ENCODE measurements at places on chromosomes 16 and 17. TPM values are rescaled to one million over a fixed set of nuclear protein-coding genes. Genes with fewer than 3 reads are reported as not detected.

DNA sequence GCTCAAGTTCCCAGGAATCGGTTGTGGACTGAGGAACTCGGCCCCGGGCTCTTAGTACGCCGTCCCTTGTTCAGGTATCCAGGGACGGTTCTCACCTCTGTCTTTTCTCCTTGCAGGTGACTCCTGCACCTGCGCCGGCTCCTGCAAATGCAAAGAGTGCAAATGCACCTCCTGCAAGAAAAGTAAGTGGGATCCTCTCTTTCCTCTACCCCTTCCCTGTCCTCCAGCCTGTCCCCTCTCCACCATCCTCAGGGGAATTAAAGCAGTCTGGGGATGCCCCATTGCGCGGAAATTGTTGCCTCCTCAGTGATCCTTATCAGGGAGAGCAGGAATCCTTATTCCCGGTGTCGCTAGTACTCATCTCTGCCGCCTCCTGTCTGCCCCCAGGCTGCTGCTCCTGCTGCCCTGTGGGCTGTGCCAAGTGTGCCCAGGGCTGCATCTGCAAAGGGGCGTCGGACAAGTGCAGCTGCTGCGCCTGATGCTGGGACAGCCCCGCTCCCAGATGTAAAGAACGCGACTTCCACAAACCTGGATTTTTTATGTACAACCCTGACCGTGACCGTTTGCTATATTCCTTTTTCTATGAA lies 585 bp downstream of the MT2A start:
- peak; percentile 47 for DNase-seq

Gene CRHR1
- not detected for total RNA-seq

Gene MSLN
- not detected for total RNA-seq

DNA sequence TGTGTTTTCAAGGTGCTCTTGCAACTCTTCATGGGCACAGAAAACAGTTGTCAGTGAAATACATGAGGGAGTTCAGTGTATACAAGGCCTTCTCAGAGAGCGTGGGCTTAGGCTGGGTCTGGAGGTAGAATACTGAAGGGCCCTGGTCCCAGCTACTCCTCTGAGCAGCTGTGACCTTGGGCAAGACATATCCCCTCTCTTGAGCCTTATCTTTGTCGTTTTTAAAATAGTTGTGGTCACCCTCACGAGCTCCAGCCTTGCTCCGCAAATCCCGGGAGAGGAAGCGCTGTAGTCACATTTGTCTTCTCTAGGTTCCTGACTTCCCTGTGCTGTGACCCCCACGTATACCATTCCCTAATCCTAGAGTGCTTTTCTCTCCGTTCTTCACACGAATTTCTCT lies 3.6 kb downstream of the ZNRF1 start:
- no peak for DNase-seq

GRCh38 chr16:48235556-48236136 lies 8.5 kb upstream of the LONP2 start:
- DNase-seq = no peak

Gene ELMO3
- 9.4 TPM for total RNA-seq

DNA sequence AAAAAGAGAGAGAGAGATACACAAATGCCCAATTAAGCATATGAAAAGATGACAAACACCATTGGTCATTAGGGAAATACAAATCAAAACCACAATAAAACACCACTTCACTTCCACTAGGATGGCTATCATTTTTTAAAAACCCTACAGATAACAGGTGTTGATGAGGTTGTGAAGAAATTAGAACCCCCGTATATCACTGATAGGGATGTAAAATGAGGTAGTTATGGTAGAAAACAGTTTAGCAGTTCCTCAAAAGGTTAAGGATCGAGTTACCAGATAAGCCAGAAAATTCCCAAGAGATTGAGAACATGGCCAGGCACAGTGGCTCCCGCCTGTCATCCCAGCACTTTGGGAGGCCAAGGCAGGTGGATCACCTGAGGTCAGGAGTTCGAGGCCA lies 2.8 kb downstream of the P2RX5 start:
- no peak for DNase-seq

Gene ABCC12
- not detected for total RNA-seq

DNA sequence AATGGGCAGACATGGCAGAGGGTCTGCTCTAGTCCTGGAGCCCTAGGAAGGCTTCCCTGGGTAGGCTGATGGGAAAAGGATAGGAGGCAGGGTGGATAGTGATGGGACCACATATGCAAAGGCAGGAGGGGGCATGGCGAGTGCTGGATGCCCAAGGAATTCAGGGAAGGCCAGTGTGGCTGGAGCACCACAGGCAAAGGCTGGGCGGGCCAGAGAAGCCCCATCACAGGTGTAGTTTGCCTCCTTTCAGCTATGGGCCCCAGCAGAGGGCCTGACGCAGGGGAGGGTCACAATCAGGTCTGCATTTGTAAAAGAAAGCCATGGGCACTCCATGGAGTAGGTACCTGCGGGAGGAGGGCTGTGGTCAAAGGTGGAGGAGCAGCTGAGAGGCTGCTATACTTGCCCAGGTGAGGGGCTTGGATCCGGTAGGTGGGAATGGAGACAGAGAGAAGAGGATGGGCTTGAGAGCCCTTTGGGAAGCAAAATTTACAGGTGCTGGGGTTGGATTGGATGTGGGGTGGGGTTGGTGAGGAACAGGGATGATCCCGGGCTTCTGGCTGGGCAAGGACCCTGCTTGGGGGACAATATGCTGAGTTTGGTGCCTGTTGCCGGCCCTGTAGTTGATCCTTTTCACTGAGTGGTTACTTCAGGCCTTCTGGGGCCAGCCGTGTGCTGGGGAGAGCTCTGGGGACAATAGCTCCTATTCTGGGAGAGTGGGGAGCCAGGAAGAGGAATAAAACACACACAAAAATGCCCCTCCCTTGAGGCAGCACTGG lies 6.5 kb upstream of the COL1A1 start:
- no peak for DNase-seq

DNA sequence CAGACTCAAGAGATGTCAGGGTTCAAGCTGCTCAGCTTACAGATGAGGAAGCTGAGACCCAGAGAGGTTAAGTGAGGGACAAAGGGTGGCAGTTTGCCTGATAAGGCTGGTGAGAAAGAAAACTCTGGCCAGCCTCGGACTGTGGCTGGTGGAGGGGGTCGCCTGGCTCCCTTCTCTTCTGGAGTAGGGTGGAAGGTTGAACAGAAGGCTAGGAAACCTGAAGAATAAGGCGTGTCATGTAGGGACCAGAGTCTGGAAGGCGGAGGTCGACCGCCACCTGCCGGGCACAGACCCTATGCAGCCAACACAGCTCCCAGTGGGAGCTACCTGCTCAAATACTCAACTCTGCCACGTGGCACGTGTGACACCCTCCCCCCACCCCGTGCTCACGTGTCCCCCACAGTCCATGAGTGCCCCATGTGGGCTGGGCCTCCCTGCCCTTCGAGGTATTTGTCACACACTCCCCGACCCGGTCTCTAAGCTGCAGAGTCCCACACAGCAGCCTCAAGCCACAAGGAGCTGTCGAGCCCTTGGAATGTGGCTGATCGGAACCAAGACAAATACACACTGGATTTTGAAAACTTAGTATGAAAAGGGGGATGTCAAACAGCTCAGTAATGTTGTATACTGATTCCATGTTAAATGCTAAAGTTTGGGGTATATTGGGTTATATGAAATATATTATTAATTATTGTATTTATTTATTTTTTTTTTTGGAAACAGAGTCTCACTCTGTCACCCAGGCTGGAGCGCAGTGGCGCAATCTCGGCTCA lies 11.8 kb downstream of the HID1 start:
- DNase-seq = peak; percentile 63

DNA sequence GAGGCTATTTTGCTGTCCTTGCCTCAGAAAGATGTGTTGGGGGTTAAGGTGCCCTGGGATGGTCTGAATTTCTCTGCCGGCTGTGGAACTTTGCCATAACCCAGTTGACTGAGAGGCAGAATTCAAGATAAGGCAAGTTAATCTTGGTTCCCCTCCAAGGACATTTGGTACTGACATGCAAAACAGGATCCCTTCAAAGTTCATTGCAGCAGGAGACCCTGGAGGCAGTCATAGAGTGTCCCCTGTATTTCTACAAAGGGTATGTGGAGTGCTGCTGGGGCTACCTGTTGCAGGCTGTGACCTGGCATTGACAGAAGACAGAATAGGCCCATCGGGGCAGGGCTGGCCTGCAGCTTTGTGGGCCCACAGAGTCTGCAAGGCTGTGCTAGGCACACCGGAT lies 135.6 kb upstream of the IRX3 start:
- DNase-seq = no peak

DNA sequence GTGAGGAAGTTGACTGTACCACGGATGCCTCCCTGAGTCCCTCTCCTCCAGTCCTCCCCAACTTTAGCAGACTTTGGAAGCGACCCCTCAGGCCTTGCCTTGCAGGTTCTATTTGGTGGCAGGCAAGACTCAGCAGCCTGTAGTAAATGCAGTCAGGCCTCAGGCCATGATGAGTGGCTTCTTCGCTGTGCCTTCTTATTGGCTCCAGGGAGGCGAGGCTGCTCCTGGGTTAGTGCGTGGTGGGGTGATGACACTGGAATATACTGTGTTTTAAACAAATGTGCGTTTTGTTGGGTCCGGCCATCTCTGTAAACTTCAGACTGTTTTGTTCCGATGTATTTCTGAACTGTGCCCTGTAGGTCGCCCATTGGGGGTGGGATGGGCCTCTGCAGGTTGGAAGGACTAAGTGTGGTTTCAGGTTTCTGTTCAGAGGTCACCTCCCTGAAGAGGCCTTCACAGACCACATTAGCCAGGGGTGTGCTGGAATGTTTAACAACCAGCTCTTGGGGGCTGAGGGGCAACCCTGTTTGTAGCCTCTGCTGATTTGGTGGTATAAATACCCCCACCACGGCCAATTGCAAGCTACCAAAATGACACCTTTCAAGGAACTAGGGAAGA lies 62.5 kb downstream of the CYLD start:
- no peak for DNase-seq

DNA sequence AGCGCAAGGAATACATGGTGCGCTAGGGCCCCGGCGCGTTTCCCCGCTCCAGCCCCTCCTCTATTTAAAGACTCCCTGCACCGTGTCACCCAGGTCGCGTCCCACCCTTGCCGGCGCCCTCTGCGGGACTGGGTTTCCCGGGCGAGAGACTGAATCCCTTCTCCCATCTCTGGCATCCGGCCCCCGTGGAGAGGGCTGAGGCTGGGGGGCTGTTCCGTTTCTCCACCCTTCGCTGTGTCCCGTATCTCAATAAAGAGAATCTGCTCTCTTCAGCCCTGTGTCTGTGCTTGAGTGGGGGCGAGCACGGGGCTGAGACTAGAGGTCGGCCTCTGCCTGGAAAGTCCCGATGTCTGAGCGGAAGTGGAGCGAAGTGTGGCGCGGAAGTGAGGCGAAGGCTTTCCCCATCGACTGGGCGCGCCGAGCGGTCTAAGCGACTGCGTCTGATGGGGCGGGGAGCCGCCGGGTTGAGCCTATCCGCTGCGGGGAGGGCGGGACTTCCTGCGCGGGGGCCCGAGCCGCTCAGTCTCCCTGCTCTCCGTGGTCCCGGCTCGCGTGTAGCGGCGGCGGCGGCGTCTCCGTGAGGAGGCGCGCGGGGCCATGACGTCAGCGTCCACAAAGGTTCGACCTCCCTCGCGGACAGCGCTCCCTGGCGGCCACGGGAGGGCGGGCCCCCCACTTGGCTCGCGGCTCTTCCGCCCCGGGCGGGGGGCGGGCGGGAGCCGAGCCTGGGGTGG lies 2.0 kb downstream of the RNASEK start:
- DNase-seq = peak; percentile 98

Gene MPO
- total RNA-seq = not detected

GRCh38 chr16:27947696-27948095 lies 115.8 kb downstream of the GSG1L start:
- DNase-seq = no peak

DNA sequence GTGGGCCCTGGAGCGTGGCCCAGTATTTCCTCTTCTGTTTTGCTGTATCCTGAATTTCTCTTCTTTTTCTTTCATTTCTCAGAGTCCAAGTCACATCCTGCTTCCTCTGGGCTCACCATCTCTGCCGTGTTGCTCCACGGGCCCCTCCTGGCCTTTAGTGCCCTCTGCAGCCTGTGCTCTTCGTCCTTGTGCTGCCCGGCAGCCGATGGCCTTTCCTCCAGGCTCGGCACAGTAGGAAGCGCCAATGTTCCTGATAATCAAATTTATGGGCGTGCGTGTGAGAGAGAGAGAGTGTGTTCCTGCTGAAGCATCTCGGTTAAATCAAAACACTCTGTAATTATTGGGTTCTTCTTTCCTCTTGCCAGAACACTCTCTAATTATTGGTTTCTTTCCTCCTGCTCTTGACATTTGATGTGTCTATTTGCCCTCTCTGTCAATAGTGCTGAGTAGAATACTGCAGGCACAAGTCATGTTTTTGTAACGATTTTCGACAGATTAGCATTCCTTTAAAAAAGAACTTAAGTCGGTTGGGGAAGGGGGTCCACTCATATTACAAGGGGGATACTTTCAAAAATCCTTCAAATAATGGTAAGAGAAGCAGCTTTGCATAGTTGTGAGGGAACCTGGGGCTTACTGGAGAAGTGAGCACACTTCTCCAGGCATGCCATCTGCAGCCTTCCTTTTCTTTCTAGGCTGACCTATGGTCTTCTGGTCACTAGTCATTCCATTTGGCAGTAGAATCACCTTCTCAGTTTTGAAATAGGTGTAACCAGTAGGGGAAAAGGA lies 126.6 kb downstream of the RPTOR start:
- no peak for DNase-seq

DNA sequence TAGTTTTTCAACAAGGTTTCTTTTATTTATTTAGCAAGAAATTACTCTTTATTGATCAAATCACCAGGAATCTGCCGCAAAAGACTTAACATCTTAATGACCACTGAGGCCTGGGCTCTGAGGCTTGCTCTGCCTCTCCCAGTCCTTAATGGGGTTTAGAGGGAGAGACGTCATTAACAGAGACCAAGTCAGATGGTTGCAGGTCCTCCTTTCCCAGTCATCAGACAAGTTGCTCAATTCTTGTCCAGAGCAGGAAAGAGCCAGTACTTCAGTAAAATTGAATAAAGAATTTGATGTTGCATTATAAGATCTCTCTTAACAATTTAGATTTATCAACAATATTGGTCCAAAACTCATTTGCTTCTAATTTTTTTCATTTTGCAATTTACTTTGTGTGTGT lies 2.0 kb downstream of the SEPHS2 start:
- DNase-seq = no peak

Gene GALR2
- not detected for total RNA-seq

GRCh38 chr16:85006639-85007038 lies 4.7 kb downstream of the ZDHHC7 start:
- no peak for DNase-seq

GRCh38 chr16:72938795-72939164 lies 109.1 kb downstream of the ZFHX3 start:
- DNase-seq = no peak
